ENCODE measurements at places on chromosomes 5 and 9.

GRCh38 chr5:170268884-170269283 is 28.7 kb downstream of the LCP2 start:
- no peak for DNase-seq

GRCh38 chr5:17219006-17219422 is 1.6 kb downstream of the BASP1 start:
- no peak for DNase-seq

DNA sequence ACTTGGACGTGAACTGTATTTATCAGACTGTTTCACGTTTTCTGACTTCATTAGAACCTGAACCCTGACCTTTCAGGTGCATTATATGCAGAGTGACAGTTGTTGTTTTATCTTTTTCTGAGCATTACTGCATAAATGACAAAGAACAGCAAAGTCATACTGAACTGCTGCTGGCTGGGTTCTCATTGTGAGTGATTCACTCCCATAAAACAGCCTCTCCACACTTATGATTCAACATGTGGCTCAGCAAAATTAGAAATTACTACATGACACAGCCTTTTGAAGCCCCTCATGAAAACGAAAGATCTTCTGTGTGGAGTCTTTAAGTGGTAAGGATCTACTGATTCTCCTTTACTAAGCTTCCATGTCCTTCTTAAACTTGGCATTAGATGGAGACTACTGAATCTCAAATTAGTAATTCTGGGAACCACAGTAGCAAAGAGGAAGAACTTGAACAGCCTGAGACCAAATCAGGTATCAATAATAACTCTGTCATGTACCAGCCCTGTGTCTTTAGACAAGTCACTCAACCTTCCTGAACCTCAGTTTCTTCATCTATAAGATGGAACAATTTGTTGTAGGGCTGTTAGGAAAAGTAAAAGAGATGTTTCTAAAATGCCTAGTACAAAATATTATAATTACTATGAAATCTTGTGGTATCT is 172.3 kb upstream of the GNA14 start:
- peak; percentile 75 for DNase-seq

- no peak for DNase-seq
Observed at GRCh38 chr5:138452720-138453119, 12.6 kb upstream of the EGR1 start.

DNA sequence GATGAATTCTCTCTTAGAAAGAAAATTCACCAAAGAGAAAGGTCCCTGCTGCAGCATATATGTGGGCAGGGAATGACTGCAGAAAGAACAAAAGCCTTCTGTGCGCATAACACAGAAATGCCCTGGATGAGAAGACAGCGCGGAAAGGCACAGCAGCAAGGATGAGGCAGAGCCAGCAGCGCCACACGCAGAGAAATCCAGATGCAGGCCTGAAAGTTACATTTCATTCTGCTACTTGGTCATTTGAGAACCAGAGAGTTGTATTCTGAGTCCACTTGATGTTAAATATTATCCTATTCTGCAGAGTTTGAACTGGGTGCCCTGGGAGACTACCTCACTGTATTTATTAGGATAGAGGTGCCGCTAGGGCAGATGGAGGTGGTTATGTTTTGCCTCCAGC is 68.5 kb downstream of the GLDC start:
- no peak for DNase-seq

DNA sequence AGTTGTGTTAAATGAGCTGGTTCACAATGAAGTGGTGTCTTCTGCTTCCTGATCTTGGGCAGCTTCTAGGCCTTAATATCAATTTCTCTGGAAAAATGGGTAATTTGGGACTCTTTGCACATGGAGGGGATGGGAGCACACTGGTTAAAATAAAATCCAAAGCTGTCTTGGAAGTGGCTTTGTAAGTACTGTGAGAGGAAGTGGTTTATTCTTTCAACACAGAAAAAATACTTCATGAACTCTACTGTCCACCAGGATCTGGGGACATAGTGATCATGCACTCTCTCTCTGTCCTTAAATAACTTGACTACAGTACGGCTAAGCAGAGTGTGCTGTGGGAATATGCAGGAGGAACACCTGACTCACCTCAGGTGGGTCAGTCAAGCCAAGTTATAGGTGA is 2.4 kb downstream of the PCYOX1L start:
- DNase-seq, result no peak

DNA sequence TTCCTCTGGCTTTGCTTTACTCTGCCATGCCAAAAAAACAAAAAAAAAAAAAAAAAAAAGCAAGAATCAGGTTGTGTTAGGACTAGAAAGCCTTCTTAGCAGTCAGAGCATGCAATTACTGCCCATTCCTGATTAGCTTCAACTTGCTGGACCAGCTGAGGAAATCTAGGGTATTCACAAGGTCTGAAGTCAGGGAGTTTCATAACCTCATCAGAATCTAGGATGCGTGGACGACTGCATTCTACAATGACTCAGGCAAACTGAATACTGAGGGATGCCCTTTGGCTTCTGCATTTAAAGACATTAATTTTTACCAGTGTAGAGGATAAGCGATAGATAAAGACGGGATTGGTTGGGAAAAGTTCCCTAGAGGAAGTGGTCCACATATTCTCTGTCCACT is 39.2 kb upstream of the SHOC1 start:
- DNase-seq, result no peak

- no peak for DNase-seq
Observed at GRCh38 chr5:127098241-127098640, 24.9 kb upstream of the C5orf63 start.

- peak; percentile 41 for DNase-seq
Observed at GRCh38 chr5:150017226-150018005, 16.9 kb downstream of the HMGXB3 start.

DNA sequence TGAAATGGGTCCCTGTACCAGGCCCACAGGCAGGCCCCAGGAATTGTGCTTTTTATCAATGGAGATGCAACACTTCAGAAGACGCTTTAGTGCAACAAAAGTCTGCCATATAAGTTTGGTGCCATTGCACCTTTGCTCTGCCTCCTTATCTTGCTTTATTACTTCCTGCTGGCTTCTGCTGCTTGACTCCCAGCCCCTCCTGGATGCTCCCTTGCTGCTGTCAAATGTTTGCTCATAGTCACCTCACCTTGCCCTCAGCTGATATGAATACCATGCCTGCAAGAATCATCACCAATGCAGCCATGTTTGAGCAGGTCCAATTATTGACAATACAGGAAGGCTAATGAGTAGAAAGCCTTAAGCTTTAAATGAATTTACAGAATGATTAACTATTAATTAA is 25.4 kb downstream of the MEGF10 start:
- no peak for DNase-seq

- DNase-seq, result no peak
Observed at GRCh38 chr9:2764353-2764752, 47.0 kb downstream of the KCNV2 start.

Data from stromal cell of bone marrow (primary cell).